ENCODE measurements at places on chromosomes 1 and 21.

DNA sequence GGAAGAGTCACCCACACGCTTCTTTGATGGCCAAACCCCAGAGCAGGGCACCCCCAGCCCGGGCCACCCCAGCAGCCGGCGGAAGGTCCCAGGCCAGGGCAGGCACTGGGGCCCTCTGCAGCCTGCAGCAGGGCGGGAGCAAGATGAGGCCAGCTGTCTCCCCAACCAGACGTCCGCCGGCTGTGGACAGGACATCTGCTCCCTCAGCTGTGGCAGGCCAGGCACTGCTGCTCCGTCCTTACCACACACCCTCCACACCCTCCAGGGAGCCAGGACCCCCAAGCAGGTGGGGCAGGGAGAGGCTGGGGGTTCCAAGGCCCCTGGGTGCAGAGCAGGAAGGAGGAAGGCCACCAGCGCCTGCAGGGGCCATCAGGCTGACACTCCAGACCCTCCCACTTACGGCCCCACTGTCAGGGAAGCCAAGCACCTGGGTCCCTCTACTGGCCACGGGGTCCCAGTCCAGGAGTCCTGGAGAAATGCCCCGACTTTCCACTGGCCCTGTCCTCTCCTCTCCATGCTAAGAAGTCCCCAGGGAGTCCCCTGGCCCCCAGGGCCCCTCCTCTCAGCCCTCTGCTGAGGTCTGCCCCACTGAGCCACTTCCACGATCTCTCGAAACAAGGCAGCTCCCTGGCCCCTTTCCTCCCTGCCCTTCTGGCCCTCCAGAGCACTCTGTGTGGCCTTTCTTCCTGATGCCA is 5.6 kb downstream of the WNT9A start:
- no peak for DNase-seq

- no peak for DNase-seq
These were observed 109.2 kb downstream of the TOMM20 start for GRCh38 chr1:235019471-235019870.

- DNase-seq, result no peak
These were observed 413.4 kb downstream of the CAMTA1 start for GRCh38 chr1:7198664-7199063.

GRCh38 chr1:167312871-167313270 is 92.2 kb downstream of the POU2F1 start:
- DNase-seq, result no peak

GRCh38 chr1:204730826-204731459 is 45.4 kb upstream of the LRRN2 start:
- DNase-seq, result no peak

GRCh38 chr1:99538618-99538956 is 107.3 kb upstream of the PALMD start:
- DNase-seq, result no peak

- no peak for DNase-seq
These were observed 1047.6 kb upstream of the ADGRL4 start for GRCh38 chr1:80054129-80054528.

GRCh38 chr21:24995216-24995615 is 612.1 kb downstream of the MRPL39 start:
- no peak for DNase-seq

GRCh38 chr1:86828024-86828423 is 85.9 kb downstream of the SELENOF start:
- DNase-seq, result no peak

DNA sequence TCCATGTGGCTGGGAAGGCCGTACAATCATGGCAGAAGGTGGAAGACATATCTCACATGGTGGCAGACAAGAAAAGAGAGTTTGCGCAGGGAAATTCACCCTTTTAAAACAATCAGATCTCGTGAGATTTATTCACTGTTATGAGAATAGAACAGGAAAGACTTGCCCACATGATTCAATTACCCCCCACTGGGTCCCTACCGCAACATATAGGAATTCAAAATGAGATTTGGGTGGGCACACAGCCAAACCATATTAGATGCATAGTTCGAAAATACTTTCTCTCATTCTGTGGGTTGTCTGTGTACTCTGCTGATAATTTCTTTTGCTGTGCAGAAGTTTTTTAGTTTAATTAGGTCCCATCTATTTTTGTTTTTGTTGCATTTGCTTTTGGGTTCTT is 990.3 kb downstream of the PLA2G4A start:
- no peak for DNase-seq

GRCh38 chr1:213680677-213681325 is 307.0 kb upstream of the PROX1 start:
- no peak for DNase-seq

DNA sequence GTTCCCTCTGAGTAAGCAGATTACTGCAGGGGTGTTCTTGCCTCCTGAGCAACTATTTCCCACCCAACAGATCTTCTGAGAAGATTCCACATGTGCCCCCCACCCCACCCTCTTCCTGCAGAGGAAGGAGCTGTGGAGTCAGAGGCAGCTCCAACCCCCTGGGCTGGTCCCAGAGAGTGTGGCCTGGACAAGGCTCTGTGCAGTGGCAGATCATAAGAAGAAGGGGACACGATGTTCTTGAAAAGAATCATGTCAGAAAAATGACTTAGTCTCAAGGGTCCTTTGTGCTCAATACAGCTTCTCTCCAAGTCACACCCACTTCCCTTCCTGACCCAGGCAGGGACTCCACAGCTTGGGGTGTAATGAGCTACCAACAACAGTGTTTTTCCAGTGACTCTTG is 95.2 kb downstream of the SYF2 start:
- no peak for DNase-seq

- no peak for DNase-seq
These were observed 82.9 kb downstream of the STUM start for GRCh38 chr1:226631229-226632000.

- no peak for DNase-seq
These were observed 80.3 kb downstream of the DIRAS3 start for GRCh38 chr1:67970088-67970487.

- no peak for DNase-seq
These were observed 112.3 kb downstream of the HLX start for GRCh38 chr1:220991506-220991905.

DNA sequence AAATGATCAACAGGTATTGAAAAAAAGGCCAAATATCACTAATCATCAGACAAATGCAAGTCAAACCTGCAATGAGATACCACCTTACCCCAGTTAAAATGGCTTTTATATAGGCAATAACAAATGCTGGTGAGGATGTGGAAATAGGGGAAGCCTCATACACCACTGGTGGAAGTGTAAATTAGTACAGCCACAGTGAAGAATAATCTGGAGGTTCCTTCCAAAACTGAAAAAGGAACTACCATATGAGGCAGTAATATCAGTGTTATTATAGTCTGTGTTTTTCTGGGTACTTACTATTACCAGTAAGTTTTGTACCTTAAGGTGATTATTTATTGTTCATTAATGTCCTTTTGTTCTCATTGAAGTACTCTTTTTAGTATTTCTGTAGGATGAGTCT is 201.3 kb downstream of the MRPL39 start:
- no peak for DNase-seq

DNA sequence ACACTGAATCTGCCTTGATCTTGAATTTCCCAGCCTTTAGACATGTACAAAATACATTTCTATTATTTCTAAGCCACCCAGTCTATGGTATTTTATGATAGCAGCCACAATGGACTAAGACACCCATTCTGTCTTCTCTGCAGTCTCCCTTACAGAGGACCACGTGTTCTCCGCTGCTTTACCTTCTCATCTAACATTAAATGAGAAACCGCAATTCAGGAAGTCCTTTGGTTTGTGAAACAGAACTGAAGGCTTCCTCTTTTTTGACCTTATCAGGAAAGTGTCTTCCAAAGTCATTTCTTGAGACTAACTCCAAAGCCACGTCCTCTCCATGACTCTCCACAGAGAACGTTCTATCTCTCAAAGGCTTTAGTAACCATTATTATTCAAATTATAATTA is 560.1 kb downstream of the OMA1 start:
- DNase-seq, result no peak

GRCh38 chr1:201299968-201300367 is 16.7 kb downstream of the PKP1 start:
- no peak for DNase-seq

GRCh38 chr1:63746129-63746864 is 27.5 kb upstream of the ROR1 start:
- DNase-seq, result no peak

DNA sequence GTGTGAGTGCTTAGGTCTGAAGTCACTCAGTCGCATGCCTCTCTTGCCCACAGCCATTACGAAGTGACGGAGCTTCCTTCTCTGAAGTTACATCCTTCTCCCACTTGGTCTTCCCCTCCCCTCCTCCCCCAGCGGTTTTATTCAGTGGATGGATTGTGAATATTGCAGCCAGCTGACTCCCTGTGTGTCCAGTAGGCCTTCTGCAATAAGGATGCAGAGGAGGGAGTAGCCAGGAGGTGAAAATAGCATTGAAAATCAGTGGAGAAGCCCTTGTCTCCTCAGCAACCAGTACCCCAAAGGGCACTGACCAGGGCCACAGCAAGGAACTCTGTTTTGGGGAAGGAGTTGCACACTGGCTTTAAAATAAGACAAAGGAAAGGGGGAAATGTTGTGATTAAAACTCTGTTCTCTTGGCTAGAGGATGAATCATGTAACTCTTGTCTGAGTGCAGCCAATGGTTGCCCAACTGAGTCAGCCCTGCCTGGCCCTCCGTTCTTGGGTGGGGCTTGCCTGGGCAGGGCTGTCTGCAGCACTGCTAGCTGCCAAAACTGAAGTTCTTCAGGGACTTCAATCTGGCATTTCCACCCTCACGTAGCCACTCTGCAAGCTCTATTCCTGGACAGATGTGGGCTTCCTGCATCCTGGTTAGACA is 4.3 kb downstream of the S100A10 start:
- no peak for DNase-seq

- DNase-seq, result no peak
These were observed 9.8 kb upstream of the FNBP1L start for GRCh38 chr1:93437976-93438605.

DNA sequence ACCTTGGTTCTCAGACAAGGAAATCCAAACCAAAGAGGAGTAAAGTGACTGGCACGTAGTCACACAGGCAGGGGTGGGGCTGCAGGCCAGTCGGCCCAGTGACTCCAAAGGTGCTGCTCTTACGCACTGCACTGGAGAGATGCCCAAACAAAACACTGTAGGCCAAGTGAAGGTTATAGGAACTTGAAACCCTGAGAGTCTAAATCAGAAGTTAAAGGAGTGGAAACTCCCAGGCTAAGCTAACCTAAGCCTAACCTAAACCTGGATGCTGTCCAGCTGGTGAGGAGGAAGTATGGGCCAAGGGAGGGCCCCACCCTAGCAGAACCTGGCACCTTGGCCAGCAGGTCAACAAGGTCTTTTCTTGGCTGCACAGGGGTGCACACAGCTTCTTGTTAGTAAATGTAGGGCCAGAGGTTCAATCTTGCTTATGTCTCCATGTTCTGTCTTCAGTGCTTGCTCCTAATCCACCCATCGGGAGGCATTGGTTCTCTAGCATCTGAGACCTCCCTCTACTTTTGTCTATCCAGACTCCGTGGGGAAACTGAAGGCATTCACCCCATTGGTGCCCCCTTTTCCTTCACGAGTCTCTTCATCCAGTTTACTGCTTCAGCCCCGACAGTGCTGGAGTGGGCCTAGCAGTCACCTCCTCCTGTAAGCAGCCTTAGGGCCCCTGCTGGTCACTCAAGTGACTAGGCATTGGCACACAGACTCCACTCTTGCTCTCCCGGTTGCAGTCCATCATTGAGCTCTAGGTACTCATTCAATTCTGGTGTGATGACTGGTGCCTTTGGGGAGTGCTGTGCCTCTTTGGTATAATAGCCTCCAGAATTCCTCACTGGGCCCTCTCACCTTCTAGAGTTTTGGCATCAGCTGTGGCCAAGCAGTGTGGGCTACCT is 12.9 kb upstream of the TMEM125 start:
- DNase-seq, result no peak

- DNase-seq, result no peak
These were observed 307.4 kb upstream of the ADGRL2 start for GRCh38 chr1:81493102-81493869.
